Stimulated activated CD8-positive, alpha-beta memory T cell treated with anti-CD3 and anti-CD28 coated beads, Interleukin-12 subunit alpha, Interleukin-12 subunit beta, amount 100 ng/mL, for 1 hour (primary cell): ENCODE measurements at places on chromosomes 11 and 22.

- DNase-seq: no peak
Observed at GRCh38 chr11:849104-849824, 6.6 kb downstream of the TSPAN4 start.

GRCh38 chr11:85752201-85752889, 58.6 kb downstream of the SYTL2 start:
- DNase-seq: no peak

DNA sequence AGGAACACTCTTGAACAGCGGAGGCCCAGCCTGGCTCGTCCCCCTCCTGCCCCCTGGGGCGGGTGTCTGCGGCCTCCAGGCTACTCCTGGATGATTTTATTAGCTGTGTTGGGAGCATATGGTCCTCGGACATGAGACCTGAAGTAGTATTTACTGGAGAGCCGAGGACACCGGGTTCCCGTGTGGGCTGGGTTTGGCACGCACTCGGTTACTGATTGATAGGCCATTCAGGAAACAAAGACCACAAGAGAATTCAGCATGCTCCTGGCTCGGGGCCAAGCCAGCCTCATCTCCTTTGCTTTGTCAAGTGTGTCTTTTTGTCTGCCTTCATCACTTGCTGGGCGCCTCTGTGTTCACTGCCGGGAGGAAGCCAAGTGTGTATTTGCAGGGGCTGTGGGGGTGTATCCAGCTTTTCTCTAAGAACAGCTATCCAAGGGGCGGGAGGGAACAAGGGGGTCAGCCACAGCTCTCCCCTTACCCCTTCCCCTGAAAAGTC, 9.7 kb downstream of the FXYD2 start:
- DNase-seq: peak; percentile 77

- no peak for DNase-seq
Observed at GRCh38 chr11:116114198-116114651, 610.0 kb upstream of the CADM1 start.

DNA sequence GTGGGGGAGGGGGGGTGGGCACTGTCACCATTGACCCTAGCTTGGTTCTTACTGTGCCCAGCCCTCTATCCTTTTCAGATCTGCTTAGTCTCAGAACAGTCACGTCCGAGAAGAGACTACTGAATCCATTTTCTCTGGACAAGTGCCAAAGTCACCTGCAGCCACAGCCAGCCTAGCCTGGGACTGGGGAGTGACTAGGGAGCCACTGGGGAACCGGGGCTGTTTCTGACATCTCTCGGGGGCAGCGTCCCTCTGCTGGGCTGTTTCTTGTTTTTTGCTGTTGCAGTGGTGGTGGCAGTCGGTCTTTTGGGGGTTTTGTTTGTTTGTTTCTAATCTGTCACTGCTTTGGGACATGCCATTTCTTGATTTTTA, 8.7 kb downstream of the SLC37A2 start:
- no peak for DNase-seq

DNA sequence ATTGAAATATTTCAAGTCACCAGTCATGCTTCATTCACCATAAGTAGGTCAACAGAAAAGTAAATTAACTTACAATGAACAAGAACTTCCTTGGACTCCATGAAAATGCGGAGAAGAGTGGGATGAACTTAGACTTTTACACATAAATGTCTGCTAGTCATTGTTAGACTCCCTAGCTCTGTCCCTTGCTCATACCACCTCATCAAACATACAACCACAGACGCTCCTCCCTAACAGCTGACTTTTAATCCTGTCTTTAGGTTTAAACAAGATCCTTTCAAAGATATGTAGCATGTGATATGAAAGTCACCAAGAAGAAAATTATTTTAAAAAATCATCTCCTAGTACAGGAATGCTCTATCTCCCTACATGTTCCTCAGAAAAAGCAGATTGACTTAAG, 248.1 kb downstream of the DLG2 start:
- no peak for DNase-seq
